Fibroblast of skin of left biceps (primary cell): ENCODE measurements at places on chromosomes 1 and 21.

- DNase-seq: no peak
Measured at GRCh38 chr21:29186246-29186645, 55.8 kb downstream of the MAP3K7CL start.

- DNase-seq: no peak
Measured at GRCh38 chr1:40315795-40316594, 1.1 kb downstream of the COL9A2 start.

DNA sequence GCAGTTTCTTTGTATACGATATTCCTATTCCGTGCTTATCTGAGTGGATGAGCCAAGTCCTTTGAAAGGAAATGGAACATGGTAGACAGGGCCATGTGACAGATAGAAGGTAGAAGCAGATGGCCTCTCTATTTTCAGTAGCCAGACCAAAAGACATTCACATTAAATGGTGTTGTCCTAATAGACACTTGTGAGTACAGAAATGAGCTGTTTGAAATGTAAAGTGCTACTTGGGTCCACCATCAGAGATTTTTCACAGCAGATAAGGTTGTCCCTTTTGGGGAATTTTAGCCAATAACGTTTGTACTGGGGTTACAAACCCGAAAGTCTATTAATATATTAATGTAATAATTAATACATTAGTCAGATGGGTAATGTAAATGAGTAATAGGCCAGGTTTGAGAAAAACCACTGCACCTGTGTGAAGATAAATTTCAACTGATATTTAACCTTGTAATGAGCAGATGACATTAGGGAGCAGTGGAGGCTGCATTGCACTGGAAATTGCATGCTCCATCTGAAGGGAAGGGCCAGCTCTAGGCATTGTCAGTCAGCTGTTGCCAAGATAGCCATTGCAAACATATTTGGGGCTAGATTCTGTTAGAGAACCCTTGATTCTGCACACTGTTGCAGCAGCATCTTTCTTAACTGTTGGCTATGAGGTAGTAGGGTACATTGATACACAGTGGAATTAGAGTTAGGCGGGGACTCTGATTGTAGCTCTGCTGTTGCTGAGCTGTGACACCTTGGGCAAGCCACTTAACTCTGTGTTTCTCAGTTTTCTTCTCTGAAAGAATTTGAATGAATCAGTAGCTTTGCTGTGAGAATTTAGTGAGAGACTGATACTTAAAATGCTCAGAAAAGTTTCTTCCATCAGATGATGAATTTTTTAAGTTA, 43.8 kb downstream of the FGGY start:
- DNase-seq: no peak

DNA sequence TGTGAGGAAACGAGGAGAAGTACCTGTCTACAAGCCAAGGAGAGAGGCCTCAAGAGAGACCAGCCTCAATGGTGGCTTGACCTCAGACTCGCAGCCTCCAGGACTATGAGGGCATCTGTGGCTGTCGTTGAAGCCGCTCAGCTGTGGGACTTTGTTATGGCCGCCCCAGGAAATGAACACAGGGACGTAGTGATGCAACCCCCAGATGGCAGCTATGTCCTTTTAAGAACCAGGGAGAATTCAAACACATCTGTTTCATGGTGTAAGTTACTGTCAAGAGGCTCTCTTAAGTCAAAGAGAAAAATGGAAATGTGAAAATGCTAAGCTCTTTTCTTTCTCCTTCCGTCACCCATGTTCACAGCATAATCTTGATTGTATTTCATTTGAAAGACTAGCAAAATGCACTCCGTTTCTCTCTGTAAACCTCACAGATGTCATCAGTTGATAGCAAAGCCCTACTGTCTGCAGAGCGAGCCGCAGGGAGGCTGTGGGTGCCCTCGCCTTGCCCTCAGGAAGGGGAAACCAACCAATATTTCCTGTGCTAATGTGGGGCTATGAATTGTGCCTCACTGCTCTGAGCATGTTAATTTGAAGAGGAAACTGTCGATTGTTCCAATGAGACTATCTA, 21.3 kb downstream of the UBASH3A start:
- no peak for DNase-seq

- DNase-seq: no peak
Measured at GRCh38 chr1:44554706-44555105, 119.6 kb downstream of the TMEM53 start.

GRCh38 chr21:43806017-43806710, 16.8 kb downstream of the RRP1 start:
- DNase-seq: no peak

- DNase-seq: no peak
Measured at GRCh38 chr1:180577361-180577760, 18.6 kb downstream of the OVAAL start.

- no peak for DNase-seq
Measured at GRCh38 chr1:172269084-172269483, 151.4 kb upstream of the C1orf105 start.

GRCh38 chr1:240611228-240611618, 732 bp downstream of the GREM2 start:
- no peak for DNase-seq

DNA sequence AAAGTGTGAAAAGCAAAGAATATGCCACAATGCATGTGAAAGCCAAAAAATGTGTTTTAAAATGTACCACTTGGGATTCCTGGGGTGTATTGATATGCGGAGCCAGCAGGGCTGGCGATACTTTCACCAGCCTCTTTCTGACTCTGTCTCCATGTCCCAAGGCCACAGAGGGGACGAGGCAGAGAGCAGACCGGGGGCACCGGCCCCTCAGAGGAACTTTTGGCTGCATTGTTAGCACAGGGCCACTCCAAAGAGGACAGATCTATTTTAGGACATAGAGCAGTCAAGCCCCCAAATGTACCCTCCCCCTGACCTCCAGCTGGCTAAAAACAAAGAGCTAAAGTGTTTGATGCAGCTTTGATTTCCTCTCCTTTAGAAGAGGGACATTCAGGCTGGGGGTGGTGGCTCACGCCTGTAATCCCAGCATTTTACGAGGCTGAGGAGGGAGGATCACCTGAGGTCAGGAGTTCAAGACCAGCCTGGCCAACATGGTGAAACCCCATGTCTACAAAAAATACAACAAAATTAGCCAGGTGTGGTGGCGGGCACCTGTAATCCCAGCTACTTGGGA, 25.6 kb upstream of the ZNF436 start:
- no peak for DNase-seq

DNA sequence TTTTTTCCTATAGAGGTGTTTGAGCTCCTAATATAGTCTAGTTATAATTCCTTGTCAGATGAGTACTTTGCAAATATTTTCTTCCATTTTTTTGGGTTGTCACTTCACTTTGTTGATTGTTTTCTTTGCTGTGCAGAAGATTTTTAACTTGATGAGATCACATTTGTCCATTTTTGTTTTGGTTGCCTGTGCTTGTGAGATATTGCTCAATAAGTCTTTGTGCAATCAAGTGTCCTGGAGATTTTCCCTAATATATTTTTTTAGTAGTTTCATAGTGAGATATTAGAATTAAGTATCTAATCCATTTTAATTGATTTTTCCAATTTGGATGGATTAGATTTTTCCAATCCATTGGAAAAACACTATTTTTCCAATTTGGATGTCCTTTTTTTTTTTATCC, 1395.5 kb downstream of the PLA2G4A start:
- no peak for DNase-seq

GRCh38 chr1:170498876-170499275, 33.1 kb upstream of the GORAB start:
- no peak for DNase-seq

GRCh38 chr1:215330426-215330825, 236.7 kb upstream of the KCTD3 start:
- DNase-seq: no peak

- no peak for DNase-seq
Measured at GRCh38 chr1:234743791-234744611, 134.0 kb upstream of the IRF2BP2 start.

GRCh38 chr1:7110321-7110720, 325.1 kb downstream of the CAMTA1 start:
- DNase-seq: no peak

DNA sequence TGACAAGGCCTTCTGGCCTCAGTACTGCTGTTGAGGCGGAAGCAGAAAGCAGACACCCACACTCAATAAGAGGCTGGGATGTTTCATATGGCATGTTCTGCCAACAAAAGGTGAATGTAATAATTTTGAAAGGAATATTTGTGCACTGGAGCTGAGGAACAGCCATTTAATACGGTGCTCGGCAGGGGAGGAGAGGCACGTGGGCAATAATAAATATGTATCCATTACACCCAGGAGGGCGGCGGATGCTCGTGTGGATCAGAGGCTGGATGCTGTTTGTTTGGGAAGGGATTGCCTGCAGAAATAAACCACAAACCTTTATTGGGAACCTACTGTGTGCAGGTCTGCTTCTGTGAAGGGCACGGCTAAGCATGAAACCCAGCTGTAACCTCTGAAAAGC, 92.0 kb downstream of the VWA5B1 start:
- no peak for DNase-seq

GRCh38 chr1:154406572-154406879, 1.4 kb downstream of the IL6R start:
- DNase-seq: no peak

GRCh38 chr1:118326960-118327629, 142.1 kb upstream of the SPAG17 start:
- no peak for DNase-seq
